A549 treated with DMSO at 1 μM for 4 hours (cell line): ENCODE measurements at places on chromosomes 5 and 9. TPM values are rescaled to one million over a fixed set of nuclear protein-coding genes. Genes with fewer than 3 reads are reported as not detected.

Gene NEUROG1
- total RNA-seq, result not detected in 5 replicates

Gene SLC34A3
- total RNA-seq, result 0.07 to 0.14 TPM (median 0.11 TPM) in 4 of 5 replicates, not detected in the other

Gene IL4
- not detected in 5 replicates for total RNA-seq

Gene LHX3
- 0.05 to 0.13 TPM (median 0.09 TPM) in 5 replicates for total RNA-seq
